ENCODE measurements at places on chromosomes 11 and 22. TPM values are rescaled to one million over a fixed set of nuclear protein-coding genes. Genes with fewer than 3 reads are reported as not detected.
A peak's percentile ranks its signal among the peaks of the same experiment; 100 is the strongest.

DNA sequence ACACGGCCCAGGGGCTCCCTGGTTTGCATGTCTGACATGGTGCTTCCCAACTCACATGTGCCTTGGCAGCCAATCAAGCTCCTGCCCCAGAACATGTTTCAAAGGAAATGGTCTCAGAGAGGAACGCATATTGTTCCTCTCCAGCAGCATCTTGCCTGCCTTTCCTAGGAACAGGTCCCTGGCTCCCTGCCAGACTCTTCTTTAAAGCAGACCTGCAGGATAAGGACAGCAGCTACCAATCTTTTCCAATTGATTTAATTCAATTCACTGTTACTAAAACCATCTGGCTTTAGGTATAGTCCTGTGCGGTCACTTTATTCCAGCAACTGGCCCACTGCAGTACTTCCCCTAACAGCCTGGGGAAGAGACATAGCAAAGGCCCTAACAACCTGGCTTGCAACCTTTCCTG is 79.9 kb downstream of the AMBRA1 start:
- no peak for DNase-seq

- peak; percentile 45 for DNase-seq
These were observed 1.8 kb downstream of the GALR3 start for GRCh38 chr22:37824674-37825641.

GRCh38 chr22:20834725-20835124 is 23.9 kb downstream of the PI4KA start:
- no peak for DNase-seq

GRCh38 chr11:86617502-86617901 is 54.9 kb downstream of the ME3 start:
- DNase-seq = no peak

RTN4R gene
- 0.51 TPM for total RNA-seq
